ENCODE measurements at places on chromosomes 11 and 22.

DNA sequence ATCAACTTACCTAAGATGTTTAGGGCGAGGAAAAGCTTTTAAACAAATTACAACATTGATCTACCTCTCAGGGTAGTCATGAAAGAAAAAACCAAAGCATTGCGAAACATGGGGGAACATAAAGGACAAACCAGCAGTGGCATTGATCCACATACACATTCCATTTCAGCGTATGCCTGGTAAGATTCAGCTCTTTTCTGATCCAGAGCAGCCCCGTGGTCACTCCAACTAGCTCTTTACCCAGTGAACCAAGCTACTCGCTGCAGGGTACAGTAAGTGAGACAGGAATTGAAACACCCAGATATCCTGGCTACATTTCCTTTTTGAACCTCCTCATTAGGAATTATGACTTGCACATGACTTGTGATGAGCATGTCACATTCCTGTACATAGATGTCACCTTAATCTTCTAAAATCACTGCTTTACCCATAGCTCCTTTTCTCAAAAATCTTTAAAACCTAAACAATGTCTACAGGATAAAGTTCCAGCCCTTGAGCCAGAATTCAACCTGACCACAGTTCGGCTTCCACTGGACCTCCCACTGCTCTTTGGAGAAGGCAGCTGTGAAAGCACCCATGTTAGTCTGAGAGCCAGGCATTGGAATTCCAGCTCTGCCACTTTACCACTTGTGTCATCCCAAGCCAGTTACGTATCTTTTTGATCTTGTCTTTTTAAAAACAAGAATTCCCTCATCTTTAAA lies 42.9 kb upstream of the AKIP1 start:
- DNase-seq = no peak

DNA sequence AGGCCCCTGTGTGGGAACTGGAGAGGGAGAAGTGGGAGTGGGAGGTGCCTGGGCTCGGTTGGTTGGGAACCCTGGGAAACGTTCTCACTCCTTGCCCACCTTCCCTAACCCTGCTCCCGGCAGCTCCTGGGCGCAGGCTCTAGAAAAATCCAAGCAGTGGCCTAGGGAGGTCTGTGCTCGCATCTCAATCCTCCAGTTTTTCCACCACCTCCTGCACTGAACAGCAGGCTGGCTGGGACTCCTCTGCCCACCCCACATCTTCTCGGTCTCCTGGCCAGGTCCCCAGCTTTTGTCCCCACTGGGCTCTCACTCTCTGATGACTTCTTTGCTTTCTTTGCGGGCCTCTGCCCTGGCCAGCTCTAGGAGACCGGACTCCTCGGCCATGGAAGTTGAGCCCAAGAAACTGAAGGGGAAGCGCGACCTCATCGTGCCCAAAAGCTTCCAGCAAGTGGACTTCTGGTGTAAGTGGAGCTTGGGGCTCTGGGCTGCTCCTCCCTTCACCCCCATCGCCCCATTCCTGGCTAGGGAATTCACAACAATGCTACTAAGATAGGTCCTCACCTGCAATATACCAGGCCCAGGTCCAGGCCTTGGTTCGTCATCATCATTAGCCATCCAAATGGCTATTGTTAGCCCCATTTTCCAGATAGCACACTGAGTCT lies 35.6 kb downstream of the PRDM11 start:
- no peak for DNase-seq

DNA sequence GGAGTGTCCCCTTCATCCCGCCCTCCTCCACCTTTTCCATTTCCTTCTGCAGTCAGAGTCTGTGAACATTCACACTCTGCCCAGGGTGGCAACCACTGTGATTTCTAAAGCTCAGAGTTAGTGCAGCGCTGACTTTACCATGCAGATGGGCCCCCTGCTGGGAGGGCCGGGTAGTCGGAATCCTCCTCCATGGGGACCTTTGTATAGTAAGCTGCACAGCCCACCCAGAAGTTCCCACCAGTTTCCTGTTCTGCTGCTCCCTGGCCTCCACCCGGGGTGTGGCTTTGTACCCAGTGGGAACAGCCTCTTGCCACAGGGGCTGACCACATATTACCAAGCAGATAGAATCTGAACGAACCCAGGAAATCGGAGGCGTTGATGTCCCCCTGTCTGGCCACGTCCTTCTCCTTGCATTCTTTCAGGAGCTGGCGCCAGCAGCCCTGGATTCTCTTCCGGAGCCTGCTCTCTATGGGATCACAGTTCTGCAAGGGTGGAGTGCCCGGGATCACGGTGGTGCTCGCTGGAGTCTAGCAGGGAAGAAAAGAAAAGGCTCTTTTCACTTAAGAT lies 125.3 kb downstream of the MPPED1 start:
- DNase-seq = no peak

GRCh38 chr11:123546515-123546914 lies 107.9 kb downstream of the SCN3B start:
- DNase-seq = no peak

- no peak for DNase-seq
Measured at GRCh38 chr11:27699926-27700350, 317 bp downstream of the BDNF start.

- DNase-seq = no peak
Measured at GRCh38 chr11:2743427-2744110, 43.8 kb upstream of the KCNQ1OT1 start.

DNA sequence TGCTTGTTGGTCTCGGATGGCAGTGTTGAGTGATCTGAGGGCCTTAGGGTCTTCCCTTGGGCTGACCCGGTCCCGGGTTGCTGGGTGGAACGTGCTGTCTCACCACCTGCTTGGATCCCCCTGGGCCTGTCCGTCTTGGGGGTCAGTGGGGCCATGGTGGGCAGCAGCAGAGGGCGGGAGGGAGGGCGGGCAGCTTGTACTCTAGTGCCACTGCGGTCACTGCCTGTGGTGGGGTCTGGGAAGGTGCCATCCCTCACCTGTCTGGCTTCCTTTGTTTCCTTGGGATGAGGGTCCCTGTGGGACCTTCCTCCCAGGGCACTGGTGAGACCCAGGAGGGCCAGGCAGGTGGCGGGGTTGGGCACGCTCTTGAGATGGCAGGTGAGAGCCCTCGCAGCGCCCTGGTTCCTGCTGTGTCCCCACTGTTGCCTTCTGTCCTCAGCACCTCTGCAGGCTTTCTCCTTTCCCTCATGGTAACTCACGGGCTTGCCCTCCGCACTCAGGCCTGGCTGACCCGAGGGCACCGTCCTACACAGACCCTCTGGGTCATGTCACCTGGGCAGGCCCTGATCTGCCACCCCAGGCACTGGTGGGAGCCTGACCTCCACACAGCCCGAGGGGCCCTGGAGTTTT lies 34.2 kb downstream of the TBC1D22A start:
- no peak for DNase-seq

DNA sequence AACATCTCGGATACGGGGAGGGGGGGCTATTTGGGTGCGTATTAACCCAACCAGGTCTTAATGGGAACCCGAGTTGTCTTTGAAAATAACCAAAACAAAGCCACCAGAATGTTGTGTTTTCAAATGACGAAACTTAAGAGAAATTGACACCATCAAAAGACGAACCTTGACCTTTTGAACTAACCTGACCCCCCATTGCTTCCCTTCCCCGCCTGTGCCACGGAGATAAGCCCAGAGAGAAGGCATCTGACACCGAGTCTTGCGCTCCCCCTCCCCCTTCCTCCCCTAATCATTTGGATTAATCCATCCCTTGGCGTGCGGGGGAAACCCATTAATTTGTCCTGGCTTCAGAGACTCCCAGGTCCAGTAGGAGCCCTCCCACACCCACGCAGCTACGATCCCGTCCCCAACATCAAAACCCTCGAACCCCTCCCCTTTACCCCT lies 4.5 kb upstream of the GCAT start:
- no peak for DNase-seq

GRCh38 chr22:38706901-38707195 lies 1.1 kb downstream of the GTPBP1 start:
- no peak for DNase-seq

- peak; percentile 50 for DNase-seq
Measured at GRCh38 chr11:77175869-77176539, 48.0 kb downstream of the MYO7A start.

DNA sequence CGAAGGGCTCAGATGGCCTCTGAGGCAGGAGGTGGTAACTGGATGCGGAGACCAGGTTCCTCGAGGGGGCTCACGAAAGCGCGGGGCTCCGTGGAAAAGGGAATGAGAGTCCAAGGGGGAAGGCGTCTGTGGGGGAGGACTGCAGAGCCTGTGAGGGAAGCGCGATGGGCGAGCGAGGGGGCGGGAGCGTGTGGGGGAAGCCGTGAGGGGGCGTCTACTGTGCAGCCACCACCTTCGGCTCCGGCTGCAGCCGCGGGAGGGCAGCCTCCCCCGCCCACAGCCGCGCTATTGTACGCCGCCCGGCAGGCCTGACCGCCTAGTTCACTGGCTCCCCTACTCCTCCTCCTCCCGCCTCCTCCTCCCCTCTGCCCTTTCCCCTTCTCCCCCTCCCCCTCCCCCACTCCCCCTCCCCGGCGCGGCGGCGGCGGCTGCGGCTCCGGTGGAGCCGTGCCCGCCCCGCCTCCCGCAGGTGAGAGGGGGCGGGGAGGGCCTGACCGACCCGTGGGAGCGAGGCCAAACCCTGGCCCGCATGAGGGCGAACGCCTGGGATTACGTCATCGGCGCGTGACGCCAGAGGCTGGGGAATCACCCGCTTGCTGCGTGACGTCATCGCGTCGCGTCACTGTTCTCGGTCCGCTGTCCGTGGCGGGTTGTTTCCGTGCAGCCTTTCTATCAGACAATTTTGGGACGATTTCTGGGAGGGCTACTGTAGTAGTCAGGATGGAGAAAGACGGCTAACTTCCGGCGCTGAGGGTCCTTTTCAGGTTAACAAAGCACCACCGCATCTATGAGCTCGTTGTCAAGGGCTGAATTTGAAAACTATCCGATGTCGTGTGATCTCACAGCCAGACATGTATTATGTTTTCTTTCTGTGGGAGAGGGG lies at the start of gene PAK1:
Gene PAK1, minus strand, starts transcription at position 294 of the 883 bp plus-strand sequence. CDS start 81,574 bp downstream, outside the sequence.
- peak; percentile 68 for DNase-seq

GRCh38 chr22:44256085-44256484 lies 56.7 kb downstream of the SHISAL1 start:
- no peak for DNase-seq

DNA sequence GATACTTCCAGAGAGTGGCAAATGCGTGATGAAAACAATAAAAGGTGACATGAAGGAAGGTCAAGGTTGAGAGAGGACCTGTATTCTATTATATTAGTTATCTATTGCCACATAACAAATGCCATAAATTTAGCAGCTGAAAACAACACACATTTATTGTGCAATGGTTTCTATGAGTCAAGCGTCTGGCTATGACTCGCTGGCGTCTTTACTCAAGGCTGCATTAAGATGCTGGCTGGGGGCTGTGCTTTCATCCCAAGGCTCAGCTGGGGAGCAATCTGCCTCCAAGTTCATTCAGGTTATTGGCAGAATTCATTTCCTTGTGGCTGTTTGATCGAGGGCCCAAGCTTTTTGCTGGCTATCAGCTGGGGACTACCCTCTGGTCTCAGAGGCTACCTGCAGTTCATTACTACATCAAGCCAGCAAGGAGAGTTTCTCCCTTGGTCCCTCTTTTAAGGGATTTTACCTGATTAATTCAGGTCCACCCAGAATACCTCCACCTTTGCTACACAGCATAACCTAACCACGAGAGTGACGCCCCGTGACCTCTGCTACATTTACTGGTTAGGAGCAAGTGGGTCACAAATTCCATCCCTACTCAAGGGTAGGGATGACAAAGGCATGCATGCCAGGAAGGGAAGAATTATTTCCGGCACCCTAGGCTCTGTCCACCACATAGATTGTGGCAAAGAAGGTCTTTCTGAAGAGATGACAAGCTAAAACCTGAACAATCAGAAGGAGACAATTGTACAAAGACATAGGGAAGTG lies 549.1 kb downstream of the MN1 start:
- DNase-seq = no peak

DNA sequence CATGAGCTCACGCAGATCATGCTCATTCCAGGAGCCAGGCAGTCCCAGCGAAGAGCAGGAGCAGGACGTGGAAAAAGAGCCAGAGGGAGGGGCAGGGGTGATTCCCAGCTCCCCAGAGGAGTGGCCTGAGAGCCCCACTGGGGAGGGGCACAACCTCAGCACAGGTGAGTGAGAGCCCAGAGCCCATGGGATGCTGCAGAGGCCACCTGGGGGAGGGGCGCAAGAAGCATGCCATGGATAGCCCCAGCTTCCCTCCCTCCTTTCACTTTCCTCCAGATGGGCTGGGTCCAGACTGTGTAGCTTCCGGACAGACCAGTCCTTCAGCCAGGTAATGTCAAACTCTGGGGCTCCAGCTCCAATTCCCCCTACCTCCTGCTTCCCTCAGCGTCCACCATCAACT lies 6.2 kb downstream of the SMTNL1 start:
- DNase-seq = no peak

DNA sequence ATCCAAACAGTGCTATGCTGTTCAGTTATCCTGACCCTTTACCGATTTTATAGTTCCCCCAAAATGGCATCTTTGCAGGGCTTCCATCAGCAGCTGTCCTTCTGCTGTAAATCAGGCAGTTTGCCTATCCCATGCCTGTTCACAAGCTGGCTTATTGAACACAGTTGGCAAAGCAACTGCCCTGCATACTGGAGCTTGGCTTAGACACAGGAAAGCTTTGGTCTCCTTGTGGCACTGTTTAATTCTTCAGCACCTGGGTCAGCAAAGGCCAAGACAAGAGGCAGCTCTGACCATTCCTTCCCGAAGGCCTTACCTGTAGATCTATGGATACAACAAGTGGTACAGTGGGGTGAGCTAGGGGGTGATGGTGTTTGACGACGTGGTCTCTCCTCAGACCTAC lies 32.2 kb downstream of the TSPAN18 start:
- no peak for DNase-seq

DNA sequence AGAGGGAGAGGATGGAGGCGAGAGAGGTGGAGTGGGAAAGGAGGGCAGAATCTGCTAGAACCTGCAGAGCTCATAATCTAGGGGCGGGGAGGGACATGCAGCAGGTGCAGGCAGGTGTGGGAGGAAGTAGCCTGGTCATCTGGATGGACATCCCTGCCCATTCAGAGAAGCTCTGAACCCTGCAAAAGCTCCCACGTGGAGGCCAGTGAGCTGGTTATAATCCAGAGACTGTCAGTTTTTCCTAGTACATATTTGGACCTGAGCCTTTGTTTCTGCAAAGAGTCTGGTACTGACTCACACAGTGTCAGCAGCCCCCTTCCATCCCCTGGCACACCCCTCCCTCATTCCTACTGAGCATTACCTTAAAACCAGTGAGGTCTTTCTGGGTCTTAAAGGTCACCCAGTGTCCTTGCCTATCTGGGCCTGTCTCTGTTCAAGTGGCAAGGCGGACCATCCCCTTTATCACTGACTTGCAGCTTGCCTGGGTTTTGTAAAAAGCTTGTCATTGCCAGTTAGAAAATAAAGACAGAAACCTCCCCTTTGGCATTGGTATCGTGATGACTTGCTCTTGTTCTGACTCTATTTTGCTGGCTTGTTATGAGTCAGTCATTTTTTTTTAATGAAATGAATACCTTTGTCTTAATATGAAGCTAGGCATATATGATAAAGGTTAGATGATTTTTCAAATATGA lies 26.1 kb downstream of the PTPRJ start:
- no peak for DNase-seq

DNA sequence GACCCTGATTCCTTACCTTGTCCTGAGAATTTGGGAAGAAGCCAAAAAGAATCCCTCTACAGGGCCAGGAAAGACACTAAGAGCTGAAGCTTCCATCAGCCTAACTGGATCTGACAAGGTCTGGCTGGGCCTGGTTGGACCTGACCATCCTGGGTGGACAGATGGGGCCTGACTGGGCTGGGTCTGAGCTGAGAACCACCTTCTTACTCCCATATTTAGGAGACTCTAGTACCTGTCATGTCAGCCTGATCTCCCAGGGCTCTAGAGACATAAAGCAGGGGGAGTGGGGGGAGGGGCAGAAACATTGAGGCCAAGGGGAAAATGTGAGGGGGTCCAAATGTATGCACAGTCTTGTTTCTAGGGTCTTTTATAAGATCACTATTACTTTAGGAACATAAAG lies 129.9 kb downstream of the BUD13 start:
- no peak for DNase-seq

- no peak for DNase-seq
Measured at GRCh38 chr11:8357891-8358566, 94.4 kb upstream of the LMO1 start.
